ENCODE measurements at places on chromosomes 13 and 19.

GRCh38 chr13:29754473-29754806 is 96.0 kb downstream of the UBL3 start:
- DNase-seq = no peak

- DNase-seq = no peak
These were observed 137.8 kb upstream of the GJB6 start for GRCh38 chr13:20369886-20370361.

DNA sequence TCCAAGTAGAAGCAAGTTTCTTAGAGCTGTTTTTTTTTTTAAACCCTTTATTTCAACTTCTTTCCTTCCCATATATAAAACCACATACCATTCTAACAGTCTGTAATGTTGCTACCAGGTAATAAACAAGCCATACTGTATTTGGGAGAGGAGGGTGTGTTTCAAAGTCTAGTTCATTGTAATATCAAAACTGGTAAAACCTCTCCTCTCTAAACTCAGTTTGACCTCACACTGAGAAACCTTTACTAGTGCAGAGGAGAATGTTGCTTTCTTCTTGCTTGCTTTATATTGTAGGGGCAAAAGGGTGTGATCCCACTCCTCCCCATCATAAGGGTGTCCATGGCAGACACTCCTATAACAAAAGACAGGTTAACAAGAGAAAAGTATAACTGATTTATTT is 155.1 kb downstream of the GGACT start:
- no peak for DNase-seq

DNA sequence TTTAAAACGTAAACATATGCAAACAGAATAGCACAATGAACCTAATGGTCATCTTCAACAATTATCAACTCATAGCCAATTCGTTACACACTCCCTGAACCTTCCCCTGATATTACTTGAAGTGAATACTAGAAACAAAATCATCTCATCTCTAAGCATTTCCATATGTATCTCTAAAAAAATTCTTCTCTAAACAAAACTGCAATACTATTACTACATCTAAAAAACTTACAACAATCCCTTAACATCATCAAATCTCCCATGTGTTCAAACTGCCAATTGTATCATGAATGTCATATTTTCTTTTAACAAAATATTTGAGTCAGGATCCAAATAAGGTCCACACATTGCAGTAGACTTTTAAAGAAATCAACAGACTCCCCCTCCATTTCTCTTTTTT is 61.4 kb downstream of the FRY start:
- DNase-seq = no peak

DNA sequence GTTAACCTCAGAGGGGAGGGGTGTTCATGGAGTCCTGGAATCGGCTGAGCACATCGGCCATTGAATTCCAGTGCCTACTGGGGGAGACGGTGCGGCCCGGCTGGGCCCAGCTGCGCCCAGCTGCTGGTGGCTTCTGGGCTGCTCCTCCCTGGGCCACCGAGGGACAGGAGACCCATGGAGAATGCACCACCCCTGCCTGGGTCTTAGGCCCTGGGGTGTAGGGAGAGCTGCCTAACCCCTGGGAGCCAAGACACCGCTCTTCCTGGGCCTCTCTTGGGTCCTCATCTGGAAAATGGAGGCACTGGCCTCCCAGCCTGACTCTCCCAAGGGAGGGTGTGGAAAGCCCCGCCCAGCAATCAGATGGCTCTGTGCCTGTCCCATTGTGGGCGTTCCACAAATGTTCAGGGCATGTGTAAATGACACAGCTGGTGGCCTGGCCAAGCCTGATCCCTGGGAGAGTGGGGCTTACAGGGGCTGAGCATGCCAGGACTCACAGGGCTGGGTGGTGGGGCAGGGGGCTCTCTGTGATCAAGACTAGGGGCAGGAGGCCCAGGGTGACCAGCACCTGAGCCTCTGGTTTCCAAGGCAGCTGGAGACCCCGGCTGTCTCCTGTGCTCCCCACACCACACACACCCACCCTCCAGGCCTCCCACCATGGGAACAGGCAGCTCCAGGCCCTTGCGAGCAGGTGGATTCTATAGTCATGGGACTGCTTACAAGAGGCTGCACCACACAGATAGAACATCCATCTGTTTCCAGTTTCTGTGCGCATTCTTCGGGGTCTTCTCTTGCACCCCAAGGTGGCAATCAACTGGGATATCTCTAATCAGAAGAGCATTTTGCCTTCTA is 150.9 kb downstream of the URI1 start:
- DNase-seq = no peak

- no peak for DNase-seq
These were observed 31.8 kb downstream of the TPP2 start for GRCh38 chr13:102628559-102628958.

- no peak for DNase-seq
These were observed 57.5 kb upstream of the SIAH3 start for GRCh38 chr13:45909089-45909488.

DNA sequence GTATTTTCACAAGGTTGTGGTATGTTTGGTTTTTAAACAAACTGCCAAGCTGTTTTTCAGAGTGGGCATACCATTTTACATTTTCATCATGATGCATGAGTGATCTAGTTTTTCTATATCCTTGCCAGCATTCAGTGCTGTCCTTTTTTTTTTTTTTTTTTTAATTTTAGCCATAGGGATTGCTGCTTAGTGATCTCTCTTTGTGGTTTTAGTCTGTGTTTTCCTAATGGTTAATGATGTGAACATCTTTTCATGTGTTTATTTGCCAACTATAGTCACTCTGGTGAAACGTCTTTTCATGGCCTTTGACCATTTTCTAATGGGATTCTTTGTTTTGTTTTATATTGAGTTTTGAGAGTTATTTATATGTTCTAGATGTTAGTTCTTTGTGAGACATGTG is 59.7 kb downstream of the SHISA2 start:
- no peak for DNase-seq

- DNase-seq = no peak
These were observed 274.7 kb downstream of the SUCLA2 start for GRCh38 chr13:47726394-47726793.

GRCh38 chr13:95679722-95680121 is 2.8 kb downstream of the DNAJC3 start:
- DNase-seq = no peak

DNA sequence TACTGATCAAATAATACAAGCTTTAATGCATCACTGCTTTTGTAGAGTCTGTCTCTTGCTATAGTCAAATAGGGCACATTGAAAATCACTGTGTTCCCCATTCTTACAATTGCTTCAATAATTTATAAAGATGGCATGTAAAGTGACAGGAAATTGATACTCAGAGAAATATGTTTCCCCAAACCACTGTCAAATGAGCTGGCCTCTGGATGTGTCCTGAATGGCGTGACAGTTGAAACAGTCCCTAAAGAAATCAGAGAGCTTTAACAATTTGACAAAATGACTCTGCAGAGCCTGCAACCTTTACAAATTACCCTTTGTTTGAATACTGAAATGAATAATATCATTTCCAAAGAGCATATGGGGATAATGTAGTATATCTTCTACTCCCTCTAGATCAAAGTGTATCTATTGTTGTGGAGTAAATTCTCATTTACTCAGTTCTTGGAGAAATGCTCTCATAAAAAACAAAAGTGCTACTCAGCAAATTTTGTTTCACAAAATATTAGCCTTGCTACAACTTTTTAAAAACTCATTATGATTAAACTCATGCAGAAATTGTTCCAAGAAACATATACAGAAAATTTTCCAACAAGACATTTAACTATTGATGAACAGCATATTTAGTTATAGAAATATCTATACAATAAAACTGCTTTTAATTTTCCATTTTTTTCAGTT is 763.2 kb upstream of the SPRY2 start:
- no peak for DNase-seq

DNA sequence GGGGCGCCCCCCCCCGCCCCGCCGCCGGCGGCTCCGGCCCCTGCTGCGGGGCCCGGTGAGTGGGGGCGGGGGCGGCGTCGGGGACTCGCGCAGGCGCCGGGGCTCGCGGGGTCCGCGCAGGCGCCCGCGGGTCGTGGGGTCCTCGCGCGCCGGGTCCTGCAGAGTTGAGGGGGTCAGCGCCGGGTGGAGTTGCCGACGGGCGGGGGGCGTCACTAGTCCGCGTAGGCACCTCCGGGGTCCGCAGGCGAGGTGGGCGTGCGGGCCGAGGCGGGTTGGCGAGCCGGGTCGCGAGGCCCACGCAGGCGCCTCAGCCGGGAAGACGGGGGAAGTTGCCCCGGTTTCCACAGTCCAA is 365 bp downstream of the PPP6R1 start:
- no peak for DNase-seq

DNA sequence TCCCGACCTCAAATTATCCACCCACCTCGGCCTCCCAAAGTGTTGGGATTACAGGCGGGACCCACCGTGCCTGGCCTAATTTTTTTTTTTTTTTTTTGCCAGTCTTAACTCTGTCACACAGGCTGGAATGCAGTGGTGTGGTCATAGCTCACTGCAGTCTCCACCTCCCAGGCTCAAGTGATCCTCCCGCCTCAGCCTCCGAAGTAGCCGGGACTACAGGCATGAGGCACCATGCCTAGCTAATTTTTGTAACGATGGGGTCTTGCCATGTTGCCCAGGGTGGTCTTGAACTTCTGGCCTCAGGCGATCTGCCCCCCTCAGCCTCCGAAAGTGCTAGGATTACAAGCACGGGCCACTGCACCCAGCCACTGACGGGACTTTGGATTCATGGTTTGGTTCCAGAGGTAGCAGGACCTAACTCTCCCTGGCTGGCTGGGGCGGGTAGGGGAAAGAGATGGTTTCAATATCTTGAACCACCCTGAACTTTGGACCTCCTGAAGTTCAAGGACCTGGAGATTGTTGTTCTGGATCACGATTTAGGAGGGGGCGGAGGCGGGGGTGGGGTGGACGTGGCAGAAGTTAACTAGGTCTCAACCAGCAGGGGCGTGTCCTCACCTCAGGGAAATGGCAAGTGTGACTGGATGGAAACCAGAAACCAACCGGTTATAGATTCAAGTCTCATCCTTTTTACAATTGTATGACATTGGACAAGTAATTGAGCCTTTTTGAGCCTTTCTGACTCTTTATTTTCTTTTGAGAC is 40.8 kb downstream of the IER2 start:
- DNase-seq = no peak

DNA sequence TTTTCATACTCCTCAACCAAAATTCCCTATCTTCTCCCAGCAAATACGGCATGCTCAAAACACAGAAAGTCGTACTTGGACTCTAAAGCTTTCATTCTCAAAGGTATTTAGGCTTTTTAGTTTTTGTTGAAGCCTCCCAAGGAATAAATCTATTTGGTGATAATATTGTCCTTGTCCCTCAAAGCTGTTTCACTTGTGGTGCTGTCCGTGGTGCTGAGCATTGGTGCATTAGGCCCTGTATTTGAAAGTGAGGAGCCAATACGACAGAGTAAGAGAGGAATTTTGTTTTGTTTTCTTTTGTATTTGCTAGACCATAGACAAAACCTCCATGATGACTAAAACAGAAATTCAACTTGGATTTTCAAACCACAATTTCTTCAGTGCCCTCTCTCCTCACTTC is 3.2 kb upstream of the LGALS13 start:
- peak; percentile 16 for DNase-seq

GRCh38 chr13:36160297-36160696 is 29.1 kb upstream of the DCLK1 start:
- DNase-seq = no peak

GRCh38 chr19:35723671-35724070 is 5.9 kb downstream of the KMT2B start:
- DNase-seq = no peak

GRCh38 chr19:43749898-43750297 is 4.9 kb downstream of the SMG9 start:
- DNase-seq = no peak

DNA sequence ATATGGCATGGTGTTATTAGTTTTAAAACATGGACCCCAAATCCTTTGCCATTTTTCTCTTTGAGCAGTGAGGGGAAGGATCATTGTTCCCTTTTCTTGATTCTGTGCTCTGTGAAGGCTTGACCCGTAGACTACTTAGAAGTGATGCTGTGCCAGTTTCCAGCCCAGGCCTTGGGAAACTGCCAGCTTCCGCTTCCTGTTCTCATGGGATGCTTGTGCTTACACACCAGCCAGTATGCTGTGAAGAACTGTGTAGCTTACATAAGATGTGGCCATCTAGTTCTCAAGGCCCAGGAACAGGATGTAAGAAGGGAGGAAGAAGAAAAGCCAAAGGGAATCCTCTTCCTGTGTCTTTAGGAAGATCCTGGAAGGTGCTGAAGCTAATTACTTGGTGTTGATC is 180.9 kb downstream of the PCCA start:
- DNase-seq = no peak

- no peak for DNase-seq
These were observed 2.3 kb downstream of the MATK start for GRCh38 chr19:3783660-3784584.

DNA sequence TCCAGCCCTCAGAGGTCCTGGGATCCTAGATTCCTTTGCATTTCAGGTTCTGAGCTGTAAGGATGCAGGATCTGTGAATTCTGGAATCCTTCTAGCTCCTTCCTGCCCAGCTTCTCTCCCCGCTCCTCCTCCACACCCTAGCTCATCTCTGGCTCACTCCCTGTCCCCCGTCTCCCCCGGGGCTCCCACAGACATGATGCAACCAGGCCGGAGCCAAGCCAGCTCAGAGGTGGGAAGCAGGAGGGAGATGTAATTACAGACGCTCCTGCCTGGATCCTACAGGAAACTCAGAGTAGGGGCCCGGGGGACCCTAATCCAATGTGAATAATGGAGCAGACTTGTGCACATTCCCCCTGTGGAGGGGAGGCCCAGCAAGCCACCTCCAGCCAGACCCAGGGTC is 4.5 kb downstream of the GNG8 start:
- no peak for DNase-seq

GRCh38 chr13:71677124-71677523 is 189.9 kb downstream of the DACH1 start:
- no peak for DNase-seq

- DNase-seq = no peak
These were observed 9.8 kb upstream of the LIN7B start for GRCh38 chr19:49104229-49104864.

- no peak for DNase-seq
These were observed 3.7 kb downstream of the CDC34 start for GRCh38 chr19:535017-535835.

DNA sequence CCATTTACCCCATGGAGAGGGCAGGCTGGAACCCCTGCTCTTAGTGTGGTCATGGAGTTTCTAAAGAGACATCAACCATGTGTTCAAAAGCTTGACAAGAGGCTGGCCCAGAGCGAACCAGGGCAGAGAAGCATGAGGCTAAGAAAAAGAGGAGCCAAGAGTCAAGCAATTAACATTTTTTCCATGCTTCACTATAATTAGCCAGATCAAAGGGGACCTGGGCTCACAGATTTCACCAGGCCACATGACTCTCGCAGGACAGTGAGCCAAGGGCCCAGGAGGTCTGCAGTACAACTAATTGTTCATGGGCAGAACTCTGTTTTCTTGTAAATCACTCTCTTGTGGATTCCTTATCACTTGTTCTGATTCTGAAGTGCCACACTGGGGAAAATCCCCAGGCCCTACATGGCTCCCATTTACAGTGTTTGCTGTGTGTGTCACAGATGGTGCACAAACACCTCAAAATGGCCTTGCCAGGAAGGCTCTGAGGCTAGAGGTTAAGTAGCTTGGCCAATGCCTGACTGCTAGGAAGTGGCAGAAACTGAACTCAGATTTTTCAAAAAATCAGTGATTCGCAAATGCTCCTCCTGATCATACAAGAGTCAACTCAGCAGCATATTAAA is 101.2 kb downstream of the LHFPL6 start:
- DNase-seq = no peak

Measured in OCI-LY7 (cell line).